Stimulated activated naive CD4-positive, alpha-beta T cell (primary cell): ENCODE measurements at places on chromosomes 6 and 20.

GRCh38 chr6:4935975-4936680, 67.7 kb downstream of the RPP40 start:
- no peak for DNase-seq

DNA sequence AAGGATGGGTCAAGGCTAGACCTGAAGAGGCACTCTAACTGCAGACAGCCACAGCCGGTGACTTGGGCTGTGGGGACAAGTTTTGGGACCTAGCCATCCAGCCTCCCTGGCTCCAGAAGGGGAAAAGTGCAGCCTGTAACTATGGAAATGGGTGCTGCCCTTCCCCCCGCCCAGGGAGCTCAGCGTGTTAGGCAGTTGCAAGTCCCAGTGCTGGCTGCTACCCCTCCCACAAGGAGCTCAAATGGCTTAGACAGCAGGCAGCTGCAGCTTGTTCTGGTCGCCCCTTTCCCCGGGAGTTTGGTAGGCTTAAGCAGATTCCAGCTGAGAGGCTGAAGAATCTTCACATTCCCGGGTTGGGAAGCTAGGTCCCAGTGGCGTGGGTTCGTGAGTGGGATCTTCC, 162.6 kb downstream of the FAM83B start:
- DNase-seq: no peak

GRCh38 chr6:53984163-53984562, 127.1 kb upstream of the MLIP start:
- no peak for DNase-seq

GRCh38 chr20:17380801-17381200, 150.4 kb downstream of the BFSP1 start:
- DNase-seq: no peak

DNA sequence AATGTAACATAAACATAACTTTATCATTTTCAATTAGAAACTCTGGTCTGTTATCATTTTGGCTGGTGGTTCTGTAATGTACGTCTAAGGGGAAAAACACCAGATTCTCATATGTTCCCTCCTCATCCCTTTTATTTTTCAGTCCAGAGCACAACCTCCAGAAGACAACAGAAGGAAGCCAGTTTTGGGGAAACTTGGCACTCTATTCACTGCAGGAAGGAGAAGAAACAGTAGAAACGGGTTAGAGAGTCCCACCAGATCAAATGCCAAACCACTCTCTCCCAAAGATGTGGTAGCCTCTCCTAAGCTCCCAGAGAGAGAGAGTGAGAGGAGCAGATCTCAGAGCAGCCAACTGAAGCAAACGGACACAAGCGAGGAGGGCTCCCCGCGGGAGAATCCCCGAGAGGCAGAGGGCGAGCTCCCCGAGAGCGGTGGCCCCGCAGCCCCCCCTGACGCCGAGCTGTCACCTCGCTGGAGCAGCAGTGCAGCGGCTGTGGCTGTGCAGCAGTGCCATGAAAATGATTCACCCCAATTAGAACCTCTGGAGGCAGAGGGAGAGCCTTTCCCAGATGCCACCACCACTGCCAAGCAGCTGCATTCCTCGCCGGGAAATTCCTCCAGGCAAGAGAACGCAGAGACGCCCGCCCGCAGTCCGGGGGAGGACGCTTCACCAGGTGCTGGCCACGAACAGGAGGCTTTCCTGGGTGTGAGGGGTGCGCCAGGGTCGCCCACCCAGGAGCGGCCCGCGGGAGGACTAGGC, 117.8 kb downstream of the RTN4IP1 start:
- peak; percentile 35 for DNase-seq

- no peak for DNase-seq
Observed at GRCh38 chr6:111938710-111939109, 65.5 kb upstream of the FYN start.

DNA sequence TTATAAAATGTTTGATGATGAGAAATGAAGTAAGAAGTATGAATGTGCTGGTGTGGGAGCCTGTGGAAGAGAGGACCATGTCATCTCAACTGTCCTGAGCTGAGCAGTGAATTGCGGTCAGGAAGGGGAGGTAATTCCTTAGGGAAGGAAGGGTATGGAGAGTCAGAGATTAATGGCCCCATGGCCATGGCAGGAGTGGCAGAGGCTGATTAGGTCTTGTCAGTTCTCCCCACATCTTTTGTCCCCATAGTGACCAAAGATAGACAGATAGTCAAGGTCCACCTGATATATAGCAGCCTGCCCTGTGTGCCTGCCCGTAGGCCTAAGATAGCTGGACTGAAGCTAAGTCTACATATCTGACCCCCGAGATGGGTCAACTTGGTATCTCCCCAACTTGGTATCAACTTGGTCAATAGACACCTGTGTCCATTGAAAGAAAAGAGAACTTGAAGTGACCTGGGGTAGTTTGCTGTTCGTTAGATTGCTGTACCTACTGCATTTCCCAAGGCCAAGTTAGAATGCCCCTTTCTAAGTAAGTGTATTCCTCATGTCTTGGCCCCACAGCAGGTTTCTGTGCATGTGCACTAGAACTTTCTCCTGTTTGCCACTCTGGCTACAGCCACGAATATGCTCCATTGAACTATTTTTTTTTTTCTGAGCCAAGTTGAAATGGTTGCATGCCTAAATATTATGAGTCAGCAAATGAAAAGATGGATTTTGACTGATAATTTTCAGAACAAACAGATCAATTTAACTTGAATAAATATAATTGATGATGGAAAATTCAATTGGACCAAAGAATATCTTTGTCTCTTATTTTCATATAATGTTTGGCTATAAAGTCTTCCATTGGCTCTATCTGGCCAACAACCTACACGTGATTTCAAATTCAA, 143.4 kb downstream of the ISM1 start:
- no peak for DNase-seq
